ENCODE measurements at places on chromosomes 16 and 17.

DNA sequence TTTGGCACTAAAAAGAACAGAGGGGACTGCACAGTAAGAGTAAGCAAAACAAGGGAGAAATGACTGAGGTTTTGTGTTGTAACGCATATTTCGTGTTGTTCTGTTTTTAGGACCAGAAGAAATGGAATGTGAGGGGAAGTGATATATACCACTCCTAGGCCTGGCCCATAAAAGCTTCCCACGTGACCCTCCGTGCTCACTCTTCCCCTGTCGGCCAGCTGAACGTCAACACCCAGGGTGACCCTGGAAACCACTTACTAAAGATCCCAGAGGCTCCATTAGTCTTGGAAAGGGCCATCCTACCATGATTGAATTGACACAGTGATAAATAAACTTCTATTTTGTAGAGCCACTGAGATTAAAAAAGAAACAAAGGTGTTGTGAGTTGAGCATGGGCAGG is 79.8 kb downstream of the HELZ start:
- DNase-seq, result no peak

DNA sequence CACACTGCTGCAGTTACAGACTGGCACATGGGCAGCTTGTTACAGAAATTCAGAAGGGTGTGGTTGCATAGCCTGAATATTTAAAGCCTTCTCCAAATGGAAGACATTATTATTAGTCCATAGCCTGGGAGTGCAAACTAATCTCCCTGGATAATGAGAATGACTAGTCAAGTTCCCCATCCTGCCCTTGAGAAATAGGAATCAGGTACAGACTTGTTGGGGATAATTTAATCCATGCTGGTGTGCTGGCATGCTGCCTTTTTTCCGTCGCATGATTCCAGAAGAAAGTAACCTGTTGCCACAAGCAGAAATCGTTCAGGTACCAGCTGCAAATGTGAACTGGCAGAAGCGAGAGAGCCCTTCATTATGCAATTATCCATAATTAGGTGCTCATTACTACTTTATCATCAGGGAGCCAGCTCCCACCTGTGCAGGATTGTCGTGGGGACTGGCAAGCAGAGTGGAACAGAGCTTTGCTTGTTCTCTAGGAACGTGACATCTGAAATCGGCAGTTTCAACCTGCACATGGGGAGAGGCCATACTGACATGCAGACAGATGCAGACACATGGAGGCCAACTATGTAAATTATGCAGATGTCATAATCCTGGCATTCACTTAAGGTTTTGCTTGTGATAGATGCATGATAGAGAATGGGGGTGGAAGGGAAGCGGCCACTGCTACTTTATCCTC is 419.4 kb downstream of the PMP22 start:
- peak; percentile 8 for DNase-seq

GRCh38 chr17:76000016-76000754 is 470 bp upstream of the CDK3 start:
- no peak for DNase-seq

GRCh38 chr17:79721993-79722671 is 8.6 kb upstream of the ENPP7 start:
- no peak for DNase-seq

DNA sequence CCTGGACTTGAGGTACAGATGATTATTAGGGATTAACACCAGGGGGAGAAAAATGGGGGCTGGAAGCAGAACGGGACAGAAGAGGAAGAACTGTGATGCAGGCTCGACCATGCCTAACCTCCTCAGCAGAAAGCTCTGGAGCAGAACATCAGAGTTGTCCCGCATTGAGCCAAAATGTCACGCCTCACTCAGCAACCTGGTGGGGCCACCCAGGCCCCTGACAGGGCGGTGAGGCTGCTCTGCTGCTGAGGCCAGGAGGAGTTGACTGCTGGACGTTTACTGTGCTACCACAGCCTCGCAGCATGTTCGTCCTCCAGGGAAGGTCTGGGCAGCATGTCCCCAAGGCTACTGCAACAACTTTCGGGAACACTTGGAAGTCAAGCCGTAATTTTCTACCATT is 6.5 kb upstream of the ULK2 start:
- no peak for DNase-seq

GRCh38 chr17:74280093-74280513 is 6.1 kb downstream of the DNAI2 start:
- no peak for DNase-seq

- DNase-seq, result no peak
Measured at GRCh38 chr16:60302261-60302660, 1568.1 kb upstream of the GOT2 start.

DNA sequence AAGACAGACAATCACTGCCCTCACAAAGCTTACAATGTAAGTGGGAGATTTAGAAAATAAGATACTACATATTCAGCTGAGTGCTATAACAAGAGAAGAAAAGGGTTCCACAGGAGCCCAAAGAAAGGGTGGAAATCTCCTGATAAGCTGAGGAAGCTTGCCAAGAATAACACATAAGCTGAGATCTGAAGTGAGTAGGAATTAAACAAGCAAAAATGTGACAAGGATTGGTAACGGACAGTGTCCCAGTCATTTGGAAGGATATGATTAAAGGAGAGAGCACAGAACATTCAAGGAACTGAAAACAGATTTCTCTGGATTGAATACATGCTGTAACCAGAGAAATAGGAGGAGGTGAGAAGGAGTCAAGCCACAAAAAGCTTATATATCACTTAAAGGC is 13.0 kb downstream of the CDYL2 start:
- no peak for DNase-seq

- DNase-seq, result no peak
Measured at GRCh38 chr17:67223924-67224323, 21.1 kb downstream of the HELZ start.

All from AG09309 (cell line).